ENCODE measurements at places on chromosomes 11 and 22.

GRCh38 chr11:707817-708420 is 1.9 kb downstream of the EPS8L2 start:
- DNase-seq = no peak

DNA sequence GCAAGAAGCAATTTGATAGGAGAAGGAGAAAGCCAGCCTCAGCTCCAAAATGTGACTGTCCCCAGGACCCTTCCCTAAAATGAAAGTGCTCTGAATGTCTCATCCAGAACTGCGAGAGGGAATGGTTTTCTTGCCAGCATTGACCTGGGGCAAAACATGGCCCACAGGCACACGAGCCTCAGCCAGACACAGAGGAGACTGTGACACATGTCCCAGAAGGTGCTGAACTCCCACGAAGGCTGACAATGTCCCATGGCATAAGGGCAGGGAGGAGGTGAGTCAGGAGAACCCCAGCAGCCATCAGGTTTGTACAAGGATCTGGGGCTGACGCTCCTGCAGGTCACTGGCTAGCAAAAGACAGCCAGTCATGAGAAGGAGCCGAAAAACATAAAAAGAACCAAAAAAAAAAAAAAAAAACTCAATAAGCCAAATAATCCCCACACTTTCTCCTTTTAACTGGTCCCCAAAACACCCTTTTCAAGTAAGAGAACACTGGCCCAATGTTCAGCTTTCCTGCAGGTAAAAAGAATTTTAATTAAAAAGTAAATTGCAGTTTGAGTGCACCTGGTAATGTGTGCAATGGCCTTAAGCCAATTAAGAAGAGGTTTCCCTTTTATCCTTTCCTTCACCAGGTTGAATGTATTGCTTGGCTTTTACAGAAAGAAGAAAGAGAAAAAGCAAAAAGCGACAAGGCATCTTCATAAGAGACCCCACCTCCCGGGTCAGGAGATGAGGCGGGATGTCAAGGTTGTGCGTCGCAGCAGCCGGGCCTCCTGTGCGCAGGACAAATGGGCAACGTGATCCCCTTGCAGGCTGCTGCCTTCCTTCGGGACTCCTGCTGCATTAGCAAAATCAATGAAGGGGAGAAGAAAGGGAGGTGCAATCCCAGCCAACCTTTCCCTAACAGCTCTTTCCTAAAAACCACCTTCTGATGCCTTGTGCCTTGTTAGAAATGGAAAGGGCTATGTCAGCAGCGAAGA is 43.6 kb downstream of the GALNT18 start:
- DNase-seq = no peak

- DNase-seq = no peak
Observed at GRCh38 chr22:25125693-25126357, 73.8 kb upstream of the CRYBB3 start.

- no peak for DNase-seq
Observed at GRCh38 chr22:27602390-27602789, 199.2 kb downstream of the MN1 start.

DNA sequence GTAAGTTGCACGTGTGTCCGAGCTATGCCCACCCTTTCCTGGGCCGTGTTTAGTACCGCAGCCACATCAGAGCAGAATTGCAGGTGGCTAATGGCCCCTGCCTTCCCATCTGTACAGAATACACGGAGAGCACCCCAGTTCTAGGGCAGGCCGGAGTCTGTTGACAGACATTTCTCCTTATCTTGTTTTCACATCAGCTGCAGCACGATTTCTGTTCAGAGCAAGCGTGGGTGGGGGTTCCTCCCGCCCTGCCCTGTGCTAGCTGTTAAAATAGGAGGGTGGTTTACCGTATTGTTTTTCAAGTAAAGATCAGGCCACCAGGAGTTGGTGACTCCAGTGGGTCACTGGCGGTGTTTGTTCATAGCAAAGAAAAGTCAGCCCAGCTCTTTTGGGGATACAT is 41.1 kb downstream of the UBASH3B start:
- peak; percentile 41 for DNase-seq

DNA sequence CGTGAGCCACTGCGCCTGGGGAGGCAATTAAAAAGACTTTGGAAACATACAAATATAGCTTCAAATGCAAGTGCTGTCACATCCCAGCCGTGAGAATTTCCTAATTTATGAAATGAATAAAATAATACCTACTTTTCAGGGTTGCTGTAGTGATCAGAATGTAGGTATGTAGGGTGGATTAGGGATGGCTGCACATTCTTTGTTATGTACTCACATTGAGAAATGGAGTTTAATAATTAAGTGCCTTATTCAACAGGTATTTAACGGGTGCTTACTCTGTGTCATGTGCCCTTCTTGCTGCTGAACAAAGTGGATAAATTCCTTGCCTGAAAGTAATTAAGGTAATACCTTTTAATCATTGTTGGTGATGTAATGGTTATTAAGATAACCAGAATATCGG is 37.0 kb downstream of the MMP7 start:
- DNase-seq = no peak

GRCh38 chr11:111336062-111336461 is 37.7 kb downstream of the POU2AF3 start:
- no peak for DNase-seq

DNA sequence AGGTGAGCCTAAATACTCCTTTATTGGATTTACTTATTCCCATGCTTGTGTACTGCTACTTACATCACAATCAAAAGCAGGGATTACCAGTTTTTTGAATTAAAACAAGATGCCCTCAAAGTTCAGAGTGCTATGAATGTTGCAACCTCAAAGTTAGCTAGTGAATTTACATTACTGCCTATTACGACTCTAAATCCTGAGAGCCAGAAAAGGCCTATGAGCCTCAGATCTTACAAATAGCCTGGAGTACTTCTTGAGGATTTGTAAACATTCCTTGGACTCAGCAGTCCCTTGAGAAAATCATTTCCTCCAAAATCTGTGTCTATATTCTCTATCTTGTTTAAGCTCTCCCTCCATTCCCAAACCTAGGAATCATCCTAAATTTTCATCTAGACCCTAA is 25.5 kb downstream of the CHORDC1 start:
- no peak for DNase-seq

- DNase-seq = no peak
Observed at GRCh38 chr11:123238297-123238696, 43.2 kb upstream of the CLMP start.

DNA sequence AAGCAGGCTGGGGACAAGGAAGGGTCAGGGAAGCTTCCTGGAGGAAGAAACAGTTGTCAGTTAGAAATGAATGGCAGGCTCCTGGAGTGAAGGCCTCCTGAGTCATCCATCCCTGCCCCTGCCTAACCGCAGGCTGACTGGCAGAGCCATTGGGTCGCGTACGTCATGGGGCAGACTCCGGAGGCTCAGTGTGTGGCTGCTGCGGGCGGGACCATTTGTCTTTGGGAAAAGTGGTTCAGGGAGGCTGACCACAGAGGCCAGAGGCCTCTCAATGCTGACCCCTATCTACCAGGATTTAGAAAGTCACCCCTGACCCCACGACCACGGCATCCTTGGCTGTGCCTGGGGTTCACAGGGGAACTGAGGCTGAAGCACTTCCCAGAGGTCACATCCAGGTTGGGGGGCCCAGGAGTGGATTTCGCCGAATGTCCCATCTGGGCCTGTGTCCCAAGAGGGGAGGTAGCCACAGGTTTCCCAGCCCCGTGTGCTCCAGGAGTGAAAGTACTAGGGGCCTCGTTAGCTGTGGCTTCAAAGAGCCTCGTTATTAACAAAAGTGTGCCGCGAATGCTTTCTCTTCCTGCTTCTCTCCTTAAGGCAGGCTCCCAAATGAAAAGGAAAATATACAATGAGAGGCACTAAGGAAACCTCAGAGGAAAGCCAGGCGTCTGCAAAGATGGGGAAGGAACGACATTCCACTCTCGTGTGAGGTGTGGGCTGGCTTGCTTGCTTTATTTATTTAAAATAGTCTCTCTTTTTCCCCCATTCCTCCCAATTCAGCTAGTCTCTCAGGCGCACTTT is 58.9 kb downstream of the FLRT1 start:
- no peak for DNase-seq

- no peak for DNase-seq
Observed at GRCh38 chr11:61927501-61927900, 10.1 kb upstream of the RAB3IL1 start.

DNA sequence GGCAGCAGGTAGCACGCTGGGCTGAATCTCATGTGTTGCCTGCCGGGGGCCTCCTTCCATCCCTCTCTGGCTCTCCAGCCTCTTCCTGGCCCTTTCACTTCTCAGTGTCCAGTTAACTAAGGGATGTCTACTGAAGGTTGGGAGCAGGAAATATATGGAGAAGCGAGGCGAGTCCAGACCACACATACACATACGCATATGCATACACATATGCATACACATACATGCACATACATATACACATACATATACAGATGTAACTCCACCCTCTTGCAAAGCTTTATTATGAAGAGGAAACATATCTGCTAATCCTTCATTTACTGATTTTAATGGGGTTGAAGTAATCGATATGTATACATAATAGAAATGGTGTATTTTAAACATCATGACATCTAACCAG is 636.1 kb upstream of the CCDC179 start:
- no peak for DNase-seq

DNA sequence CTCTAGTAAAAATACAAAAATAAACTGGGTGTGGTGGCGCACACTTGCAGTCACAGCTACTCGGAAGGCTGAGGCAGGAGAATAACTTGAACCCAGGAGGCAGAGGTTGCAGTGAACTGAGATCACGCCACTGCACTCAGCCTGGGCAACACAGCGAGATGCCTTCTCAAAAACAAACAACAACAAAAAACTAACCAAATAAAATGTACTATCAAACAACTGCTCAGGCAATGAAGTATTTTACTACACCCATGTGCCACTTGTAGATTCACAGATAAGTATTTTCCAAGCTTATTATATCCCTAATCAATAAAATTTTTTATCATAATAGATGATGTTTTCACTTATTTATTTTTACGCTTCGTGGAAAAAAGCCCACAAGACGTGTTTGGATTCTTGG is 924 bp downstream of the C11orf65 start:
- no peak for DNase-seq

DNA sequence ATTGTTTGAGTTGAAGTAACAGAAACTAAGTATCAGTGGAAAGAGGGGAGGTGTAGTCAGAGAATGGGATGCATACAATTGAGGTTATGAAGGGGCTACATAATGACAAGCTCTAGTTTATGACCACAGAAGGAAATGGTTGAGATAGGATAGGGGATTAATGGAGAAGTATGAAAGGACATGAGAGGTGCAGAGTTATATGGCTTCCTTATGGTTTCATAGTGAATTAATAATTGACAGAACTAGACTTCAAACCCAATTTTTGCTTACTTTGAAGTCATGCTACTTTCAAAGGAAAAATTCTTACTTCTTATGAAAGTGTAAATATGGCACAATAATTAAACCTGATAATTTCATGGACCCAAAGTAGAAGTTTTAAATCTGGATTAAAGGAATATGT is 340.3 kb upstream of the LRRC4C start:
- DNase-seq = no peak

DNA sequence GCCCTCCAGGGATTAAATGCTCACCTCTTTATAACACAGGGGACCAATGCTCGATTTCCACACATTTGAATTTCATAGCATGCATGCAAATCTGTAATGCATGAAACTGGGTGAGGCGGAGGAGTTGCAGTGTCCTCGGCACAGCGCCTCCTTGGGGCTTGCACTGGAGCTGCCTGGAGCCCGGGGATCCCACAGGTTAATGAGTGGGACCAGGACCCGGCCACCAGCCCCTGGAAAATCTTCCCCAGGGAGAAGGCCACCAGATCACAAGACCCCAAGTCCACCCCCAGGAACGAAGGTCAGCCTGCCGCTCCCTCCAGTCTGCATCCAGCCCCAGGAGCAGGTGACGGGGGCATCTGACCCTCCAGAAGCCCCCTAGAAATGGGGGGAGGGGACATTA is 119.1 kb downstream of the MN1 start:
- no peak for DNase-seq

- no peak for DNase-seq
Observed at GRCh38 chr22:40334899-40335298, 11.4 kb upstream of the ADSL start.

GRCh38 chr11:27910186-27910931 is 197.6 kb downstream of the KIF18A start:
- no peak for DNase-seq

DNA sequence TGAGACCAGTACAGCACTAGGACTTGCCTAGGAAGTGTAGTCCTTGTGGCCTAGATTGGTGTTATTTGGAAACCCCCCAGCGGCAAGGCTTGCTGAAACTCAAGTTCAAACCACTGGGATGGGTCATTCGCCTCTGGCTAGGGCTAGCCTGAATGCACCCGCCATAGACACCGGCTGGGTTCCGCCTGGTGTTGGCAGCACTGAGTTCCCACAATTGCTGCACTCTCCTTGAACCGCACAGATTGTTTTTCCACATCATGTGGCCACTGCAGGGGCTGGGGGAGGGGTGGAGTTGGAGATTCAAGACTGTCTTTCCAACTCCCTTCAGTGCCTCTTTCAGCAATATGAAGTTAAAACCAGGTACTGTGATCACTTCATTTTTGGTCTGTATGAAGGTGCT is 43.1 kb downstream of the CCDC73 start:
- DNase-seq = no peak

DNA sequence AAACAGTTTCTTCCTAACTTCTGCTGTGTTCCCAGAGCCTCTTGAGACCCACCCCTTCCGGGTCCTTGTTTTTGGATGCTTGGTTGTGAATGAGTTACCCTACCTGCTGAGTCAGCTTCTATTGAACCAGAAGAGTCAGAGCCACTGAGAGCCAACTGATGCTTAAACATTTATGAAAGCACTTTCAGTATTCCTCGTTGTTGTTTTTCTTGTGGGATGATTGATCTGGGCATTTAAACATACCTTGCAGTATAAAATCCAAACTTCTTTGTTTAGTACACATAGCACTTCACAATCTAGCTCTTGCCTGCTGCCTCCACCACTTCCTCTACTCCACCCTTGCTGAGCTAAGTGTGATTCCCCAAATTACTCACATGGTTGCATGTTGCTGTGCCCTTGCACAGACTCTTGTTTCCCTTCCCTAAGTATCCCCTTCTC is 5.5 kb downstream of the PRSS23 start:
- no peak for DNase-seq

DNA sequence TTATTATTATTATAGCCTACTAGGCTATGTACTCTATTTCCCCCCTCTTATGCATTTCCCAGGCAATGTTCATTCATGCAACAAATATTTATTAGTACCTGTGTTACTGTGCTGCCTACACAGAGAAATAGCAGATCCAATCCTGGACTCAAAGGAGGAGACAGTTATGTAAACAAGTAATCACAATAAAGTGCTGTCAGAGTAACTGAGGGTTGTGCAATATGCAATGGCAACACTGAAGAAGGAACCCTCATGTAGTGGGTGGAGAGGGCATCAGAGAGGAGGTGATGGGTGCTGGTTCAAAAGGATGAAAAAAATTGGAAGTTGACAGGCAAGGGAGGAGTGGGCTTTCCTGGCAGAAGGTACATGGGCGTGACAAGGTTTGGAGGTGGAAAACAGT is 886 bp upstream of the P4HA3 start:
- DNase-seq = no peak

- DNase-seq = no peak
Observed at GRCh38 chr11:28566339-28567089, 458.3 kb downstream of the METTL15 start.

DNA sequence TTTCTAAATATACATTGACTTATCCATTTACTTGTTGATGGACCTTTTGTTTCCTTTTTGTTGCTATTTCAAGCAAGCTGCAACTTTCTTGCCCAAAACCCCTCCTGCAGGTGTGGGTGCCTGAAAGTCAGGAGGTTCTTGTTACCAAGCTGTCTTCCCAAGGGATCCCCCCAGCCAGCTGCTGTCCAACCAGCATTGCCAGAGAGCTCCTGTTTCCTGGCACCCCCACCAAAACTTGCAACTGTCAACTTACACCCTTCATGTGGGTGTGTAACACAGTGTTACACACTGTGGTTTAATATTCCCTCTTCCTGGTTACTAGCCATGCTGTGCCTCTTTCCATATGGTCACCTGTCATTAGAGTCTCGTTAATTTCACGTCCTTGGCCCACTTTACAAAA is 1.6 kb upstream of the KRTAP5-1 start:
- DNase-seq = no peak

Measured in T-helper 9 cell (primary cell).